Kasumi-1 (cell line): ENCODE measurements at places on chromosomes 7 and 10.

GRCh38 chr10:33803248-33803647, 468.8 kb upstream of the NRP1 start:
- DNase-seq = no peak

GRCh38 chr10:35011771-35012191, 78.4 kb downstream of the CUL2 start:
- DNase-seq = no peak

- no peak for DNase-seq
Observed at GRCh38 chr7:55569269-55569663, 3.0 kb downstream of the VOPP1 start.

DNA sequence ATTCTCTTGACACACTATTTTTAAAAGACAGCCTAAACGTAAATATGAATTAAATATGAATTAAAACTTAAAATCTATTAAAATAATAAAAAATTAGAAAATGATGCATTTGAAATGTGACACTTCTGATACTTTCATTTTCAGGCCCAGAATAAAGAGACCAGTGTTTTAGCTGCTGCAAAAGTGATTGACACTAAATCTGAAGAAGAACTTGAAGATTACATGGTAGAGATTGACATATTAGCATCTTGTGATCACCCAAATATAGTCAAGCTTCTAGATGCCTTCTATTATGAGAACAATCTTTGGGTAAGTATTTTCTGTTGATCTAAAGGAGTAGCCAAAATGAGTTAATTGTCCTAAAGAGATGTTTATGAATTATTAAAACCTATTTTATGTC, 23.6 kb downstream of the SLK start:
- no peak for DNase-seq
